ENCODE measurements at places on chromosomes 5 and 9. TPM values are rescaled to one million over a fixed set of nuclear protein-coding genes. Genes with fewer than 3 reads are reported as not detected.

- DNase-seq = no peak
Measured at GRCh38 chr9:129866394-129867135, 31.3 kb downstream of the USP20 start.

DNA sequence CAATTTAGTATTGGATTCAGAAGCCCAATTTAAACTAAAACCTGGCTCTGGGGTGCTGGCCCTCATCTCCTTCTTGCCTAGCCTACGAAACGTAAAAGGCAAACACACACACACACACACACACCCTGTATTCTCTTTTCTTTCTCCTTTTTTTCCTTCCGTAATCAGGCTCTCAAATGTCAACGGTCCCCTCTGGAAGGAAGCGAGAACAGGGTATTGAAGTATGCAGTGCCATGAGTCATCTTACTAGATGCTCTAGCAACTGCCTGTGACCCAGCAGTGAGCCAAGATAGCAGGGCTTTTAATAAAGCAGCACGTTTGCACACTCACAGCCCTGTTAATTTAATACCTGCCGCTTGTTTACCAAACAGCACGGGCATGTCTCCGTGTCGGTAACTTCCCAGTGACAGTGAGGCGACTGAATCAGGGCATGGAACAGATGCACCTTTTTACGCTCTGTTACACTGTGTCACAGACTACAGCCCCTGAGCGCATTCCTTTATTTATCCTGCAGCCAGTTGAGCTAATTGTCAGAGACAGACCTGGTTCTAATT lies 243.8 kb downstream of the BNC2 start:
- no peak for DNase-seq

DNA sequence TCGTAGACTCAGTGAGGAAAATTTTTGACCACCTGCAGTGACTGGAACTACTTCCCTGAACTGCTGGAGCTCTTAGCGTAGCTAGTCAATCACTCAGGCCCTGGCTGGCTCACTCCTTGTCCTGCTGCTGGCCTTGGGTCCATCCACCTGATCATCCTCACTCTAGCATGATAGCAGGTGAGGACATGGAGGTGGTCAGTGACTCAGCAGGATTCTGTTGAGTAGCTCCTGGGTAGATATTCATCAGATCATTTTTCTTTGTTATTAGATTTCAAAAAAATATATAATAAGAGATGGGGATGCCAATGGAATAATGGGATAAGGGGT lies 25.0 kb upstream of the SEMA4D start:
- DNase-seq = no peak

- no peak for DNase-seq
Measured at GRCh38 chr9:80701061-80701460, 988.3 kb downstream of the TLE1 start.

DNA sequence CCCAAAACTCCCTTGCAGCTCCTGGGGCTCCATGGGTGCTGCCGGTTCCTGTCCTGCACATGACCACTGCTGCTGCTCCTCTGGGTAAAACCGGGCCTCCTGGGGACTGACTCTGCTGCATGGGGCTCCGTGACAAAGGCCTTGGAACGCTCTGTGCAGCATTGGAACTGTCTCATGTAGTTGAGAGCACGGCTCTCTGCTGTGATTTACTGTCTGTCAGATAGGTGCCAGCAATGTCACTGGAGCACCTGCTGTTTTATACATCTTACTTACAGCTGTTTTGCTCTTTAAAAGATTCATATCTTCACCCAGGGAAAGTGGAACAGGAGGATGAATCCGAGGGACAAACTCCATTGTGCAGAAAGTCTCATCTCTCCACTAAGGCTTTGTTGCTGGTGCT lies 138.1 kb downstream of the YIPF5 start:
- no peak for DNase-seq

GRCh38 chr9:120619751-120620655 lies 40.0 kb upstream of the CDK5RAP2 start:
- DNase-seq = peak; percentile 32

GRCh38 chr9:91180240-91180929 lies 181.3 kb downstream of the AUH start:
- no peak for DNase-seq

DNA sequence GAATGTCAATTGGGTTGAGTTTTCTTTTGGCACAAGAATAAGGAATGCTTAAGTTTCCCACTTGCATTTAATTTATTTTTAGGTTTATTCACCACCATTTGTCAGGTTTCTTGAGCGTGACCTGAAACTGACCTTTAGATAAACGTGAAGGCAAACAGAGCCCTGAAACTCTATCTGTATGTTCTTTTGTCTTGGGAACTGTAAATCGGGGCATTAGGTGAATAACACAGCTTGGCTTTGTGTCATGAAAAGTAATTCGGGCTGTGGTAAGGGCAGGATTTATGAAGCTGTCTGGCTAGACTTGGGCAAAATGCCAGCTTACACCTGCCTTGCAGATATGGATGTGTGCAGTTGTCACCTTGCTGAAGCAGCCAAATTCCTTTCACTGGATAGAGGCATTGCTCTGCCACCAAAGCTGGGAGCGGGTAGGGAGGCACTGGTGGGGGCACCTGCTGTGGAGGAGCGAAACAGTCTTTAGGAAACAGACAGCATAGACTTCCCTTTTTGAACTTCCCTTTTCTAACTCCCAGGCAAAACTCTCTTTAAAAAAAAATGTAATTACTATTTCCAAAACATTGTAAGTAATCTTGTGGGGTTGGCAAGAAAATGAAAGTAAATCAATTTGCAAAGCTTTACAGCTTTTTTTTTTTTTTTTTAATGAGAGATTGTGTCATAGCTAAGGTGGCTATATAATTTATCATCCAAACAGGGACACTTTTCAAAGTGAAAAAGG lies 545.2 kb downstream of the CSNK1G3 start:
- DNase-seq = no peak

- DNase-seq = peak; percentile 71
Measured at GRCh38 chr5:58156973-58157701, 302.7 kb downstream of the PLK2 start.

DNA sequence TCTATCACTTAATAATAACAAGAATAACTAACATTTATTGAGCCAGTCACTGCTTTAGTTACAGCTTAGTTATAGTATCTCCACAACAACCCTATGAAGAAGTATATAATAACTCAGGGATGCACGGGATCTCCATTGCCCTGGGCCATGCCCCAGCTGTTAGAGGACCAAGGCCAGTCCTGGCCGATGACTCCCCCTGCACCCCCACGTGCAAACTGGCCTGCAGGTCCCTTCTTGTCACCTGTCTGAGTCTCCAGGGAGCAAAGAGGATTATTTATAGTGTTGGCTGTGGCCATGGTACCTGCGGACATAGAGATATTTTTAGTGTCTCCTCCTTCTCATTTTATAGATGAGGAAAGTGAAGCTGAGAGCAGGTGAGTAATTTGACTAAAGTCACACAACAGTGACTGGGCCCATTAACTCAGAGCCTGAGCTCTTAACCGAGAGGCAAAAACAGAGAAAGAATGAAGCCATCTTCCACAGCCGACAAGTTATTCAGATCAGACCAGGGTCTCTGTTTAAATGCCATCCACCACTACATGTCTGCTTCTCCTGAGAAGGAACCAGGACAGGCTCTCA lies 94.4 kb downstream of the TMEM215 start:
- no peak for DNase-seq

DNA sequence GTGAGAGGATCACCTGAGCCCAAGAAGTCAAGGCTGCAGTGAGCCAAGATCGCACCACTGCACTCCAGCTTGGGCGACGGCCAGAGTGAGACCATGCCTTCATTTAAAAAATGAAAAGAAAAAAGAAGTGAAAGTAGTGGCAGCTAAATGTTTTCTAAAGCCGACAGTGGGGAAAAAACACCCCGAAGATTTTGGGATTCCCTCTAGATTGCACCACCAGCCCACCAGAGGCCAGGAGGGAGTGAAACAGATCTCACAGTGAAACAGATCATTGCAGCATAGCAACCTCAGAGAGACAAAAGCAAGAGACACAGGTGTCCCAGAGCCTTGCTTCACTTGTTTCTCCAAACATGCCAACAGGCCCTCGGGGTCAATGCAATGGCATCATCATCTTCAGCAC lies 156.8 kb downstream of the PAX5 start:
- no peak for DNase-seq

GRCh38 chr9:111008158-111009075 lies 29.9 kb downstream of the LPAR1 start:
- DNase-seq = no peak

S1PR3 gene
- 7.6 TPM for total RNA-seq

GRCh38 chr9:27337236-27337635 lies 40.3 kb upstream of the EQTN start:
- no peak for DNase-seq

- no peak for DNase-seq
Measured at GRCh38 chr9:33293782-33294181, 3.5 kb downstream of the NFX1 start.

SVEP1 gene
- total RNA-seq = 5.3 TPM

GRCh38 chr9:116096046-116096445 lies 57.5 kb upstream of the PAPPA start:
- DNase-seq = no peak

TMEM215 gene
- 1.1 TPM for total RNA-seq

DNA sequence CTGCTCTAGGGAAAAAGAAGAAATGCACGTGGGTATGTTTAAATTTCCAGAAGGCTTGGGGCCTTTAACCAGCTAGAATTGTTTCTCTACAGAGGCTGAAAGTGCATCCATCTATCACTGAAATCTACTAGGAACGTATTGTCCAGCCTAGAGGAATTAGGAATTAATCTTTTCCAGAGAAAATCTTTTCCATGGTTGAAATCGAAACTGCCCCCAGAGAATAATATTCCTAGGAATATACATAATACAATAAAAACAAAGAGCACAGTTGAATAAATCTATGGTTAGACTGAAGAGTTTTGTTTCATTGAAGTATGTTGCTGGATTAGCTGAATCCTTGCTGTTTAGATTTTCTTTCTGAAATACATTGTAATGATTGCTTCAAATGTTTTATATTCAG lies 378.5 kb downstream of the PLK2 start:
- no peak for DNase-seq

DNA sequence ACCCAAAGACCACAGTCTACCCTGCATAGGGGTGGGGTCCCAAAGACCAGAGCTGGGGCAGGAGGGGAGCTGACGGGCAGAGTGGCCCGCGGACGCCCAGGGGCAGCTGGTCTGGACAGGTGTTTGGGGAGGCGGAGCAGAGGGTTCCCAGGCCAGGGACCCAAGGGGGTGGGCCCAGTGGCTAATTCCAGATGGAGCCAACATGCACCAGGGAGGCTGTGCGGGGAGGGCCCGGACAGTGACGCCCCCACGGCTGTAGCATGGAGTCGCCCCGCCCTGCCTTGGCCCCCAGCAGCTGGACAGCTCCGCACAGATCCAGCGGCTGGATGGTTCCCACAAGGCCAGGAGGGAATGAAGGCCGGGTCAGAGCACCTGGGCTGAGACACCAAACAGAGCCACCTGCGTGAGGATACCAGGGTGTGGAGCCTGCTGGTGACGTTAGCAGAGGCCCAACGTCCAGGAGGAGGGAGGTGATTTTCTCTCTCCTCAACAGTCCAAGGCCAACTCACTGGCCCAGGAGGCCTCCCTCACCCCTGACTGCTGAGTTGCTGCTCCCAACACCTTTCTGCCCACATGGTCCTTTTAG lies 55.3 kb upstream of the EGFL7 start:
- DNase-seq = no peak

DNA sequence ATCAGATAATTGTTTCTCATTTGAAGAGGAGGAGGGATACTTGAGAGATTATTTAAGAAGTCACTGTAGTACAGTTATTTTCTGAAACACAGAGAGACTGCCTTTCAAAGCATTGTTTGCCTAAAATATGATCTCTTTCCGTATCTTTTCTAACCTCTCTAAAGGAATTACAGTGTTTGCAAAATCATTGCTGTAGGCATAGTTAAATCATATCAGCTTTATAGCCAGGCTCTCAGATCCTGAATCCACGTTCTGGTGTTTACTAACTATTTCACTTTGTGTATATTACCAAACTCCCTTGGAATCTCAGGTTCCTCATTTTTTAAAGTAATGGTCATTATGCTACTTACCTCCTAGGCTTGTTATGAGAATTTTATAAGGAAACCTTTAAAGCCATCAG lies 1151.6 kb upstream of the CDH9 start:
- DNase-seq = no peak

- no peak for DNase-seq
Measured at GRCh38 chr5:106854922-106855321, 815.8 kb downstream of the EFNA5 start.
